NCI-H1092 treated with DMSO at 0.1 percent for 48 hours (cell line): ENCODE measurements at places on chromosomes 3 and 15.

GRCh38 chr15:64571857-64572291 is 111.5 kb downstream of the ZNF609 start:
- DNase-seq, result no peak

DNA sequence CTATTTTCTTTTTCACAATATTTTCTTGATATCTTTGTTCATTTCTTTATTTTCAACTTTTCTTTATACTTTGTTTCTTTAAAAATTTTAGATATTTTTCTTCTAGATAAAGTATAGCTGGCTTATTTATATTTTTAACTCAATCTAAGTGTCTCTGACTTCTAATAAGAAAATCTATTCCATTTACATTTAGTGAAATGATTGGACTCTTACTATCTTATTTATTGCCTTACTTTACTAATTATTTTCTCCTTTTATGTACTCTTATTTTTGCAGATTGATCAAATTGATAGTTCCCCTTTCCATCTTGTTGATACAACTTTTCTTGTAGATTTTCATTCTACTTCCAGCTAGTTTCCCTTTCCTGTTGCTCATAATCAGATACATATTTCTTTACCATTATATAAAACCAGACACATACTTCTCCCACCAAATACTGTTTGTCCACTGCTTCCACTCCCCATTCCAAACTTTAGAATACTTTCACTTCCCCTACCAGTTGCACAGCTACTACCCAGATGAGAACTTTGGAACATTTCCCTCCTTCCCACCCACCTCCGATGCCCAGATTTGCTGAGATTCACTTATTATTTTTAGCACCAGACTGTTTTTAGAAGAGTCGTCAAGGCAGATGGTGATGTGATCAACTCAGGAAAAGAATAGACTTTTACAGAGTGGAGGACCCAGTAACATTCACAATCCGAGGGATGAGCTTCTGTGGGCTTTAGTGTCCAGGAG is 151.5 kb downstream of the LIPC start:
- DNase-seq, result no peak

GRCh38 chr15:59407946-59408345 is 30.0 kb upstream of the FAM81A start:
- DNase-seq, result no peak

DNA sequence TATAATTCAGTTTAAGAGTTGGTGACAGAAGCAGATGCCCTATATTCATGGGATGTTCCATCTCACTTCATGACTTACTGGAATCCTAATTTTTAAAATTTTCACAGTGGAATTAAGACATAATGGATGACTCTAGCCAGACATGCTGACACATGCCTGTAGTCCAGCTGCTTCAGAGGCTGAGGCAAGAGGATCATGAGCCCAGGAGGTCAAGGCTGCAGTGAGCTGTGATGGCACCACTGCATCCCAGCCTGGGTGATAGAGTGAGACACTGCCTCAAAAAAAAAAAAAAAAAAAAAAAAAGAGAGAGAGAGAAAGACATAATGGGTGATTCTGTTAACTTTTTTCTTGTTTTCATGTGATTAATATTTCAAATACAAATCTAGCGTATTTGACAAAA is 123.6 kb downstream of the KLHL25 start:
- no peak for DNase-seq
